ENCODE measurements at places on chromosomes 2 and 18. TPM values are rescaled to one million over a fixed set of nuclear protein-coding genes. Genes with fewer than 3 reads are reported as not detected.

- peaks cover 52% of the 10 kb centered on the region for H3K4me1 ChIP-seq
- peak overlapping the region; percentile 64 for H3K4me3 ChIP-seq
- H3K27me3 ChIP-seq: peaks cover 7% of the 10 kb centered on the region
- H3K27ac ChIP-seq: peak overlapping the region; percentile 42
- no peaks in the 10 kb centered on the region for H3K36me3 ChIP-seq
These were observed 3.5 kb downstream of the PRKD3 start for GRCh38 chr2:37321029-37321682.

DNA sequence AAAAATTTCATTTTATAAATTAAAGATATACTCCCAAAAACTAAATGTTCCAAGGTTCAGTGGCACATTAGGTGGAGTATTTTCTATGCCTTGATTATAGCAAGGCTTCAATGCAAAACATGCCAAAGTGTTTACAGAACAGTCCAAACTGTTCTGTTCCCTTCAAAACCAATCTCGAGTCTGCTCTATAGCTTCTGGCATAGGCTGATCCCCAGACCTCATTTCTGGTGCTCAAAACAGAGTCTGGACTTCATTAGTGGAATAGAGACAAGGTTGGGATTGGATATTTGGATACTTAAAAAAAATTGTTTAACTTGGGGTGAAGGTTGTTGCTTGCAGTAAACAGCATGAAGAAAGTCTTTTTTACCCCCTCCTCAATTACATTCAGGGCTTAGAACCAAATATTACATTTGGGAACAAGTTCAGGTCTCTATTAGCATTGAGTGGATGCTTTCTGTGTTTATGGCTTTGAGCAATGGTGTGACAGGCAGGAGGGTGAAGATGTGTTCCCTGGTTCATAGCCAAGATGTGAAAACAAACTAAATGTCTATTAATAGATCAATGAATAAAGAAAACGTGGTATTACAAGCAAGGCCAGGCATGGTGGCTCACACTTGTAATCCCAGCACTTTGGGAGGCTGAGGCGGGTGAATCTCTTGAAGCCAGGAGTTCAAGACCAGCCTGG lies 208.1 kb upstream of the RND3 start:
- no peaks in the 10 kb centered on the region for H3K27me3 ChIP-seq
- no peaks in the 10 kb centered on the region for H3K36me3 ChIP-seq
- DNase-seq: no peak
- no peak overlapping the region for H3K4me3 ChIP-seq
- H3K4me1 ChIP-seq: no peaks in the 10 kb centered on the region

DNA sequence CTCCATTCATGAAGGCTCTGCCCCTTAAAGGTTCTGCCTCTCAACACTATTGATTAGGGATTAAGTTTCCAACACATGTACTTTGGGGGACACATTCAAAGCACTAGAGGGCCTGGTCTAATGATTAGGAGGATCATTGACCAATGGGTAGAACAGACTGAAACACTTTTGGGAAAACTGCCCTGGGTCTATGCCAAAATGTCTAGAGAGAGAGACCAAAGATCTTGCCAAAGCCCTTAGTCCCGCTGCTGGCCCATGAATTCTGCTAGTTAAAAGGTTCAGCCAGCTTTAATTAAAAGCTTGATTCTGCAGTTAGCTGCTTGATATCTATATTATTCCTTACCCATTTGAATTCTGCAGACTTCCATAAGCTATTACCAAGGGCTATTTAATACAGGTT lies 613.2 kb downstream of the SLC4A3 start:
- H3K27ac ChIP-seq: no peak overlapping the region
- no peak for DNase-seq
- H3K36me3 ChIP-seq: no peaks in the 10 kb centered on the region
- H3K27me3 ChIP-seq: no peaks in the 10 kb centered on the region
- no peaks in the 10 kb centered on the region for H3K4me1 ChIP-seq
- H3K4me3 ChIP-seq: no peak overlapping the region

- no peaks in the 10 kb centered on the region for H3K4me1 ChIP-seq
- no peaks in the 10 kb centered on the region for H3K27me3 ChIP-seq
- H3K27ac ChIP-seq: no peak overlapping the region
These were observed 499.9 kb upstream of the SPHKAP start for GRCh38 chr2:228681426-228681825.

- H3K4me1 ChIP-seq: peaks cover 8% of the 10 kb centered on the region
- no peaks in the 10 kb centered on the region for H3K36me3 ChIP-seq
These were observed 248.3 kb downstream of the PLCL1 start for GRCh38 chr2:198052741-198053140.

GRCh38 chr2:70964133-70964532 lies 14.3 kb upstream of the ANKRD53 start:
- no peak for DNase-seq
- H3K4me3 ChIP-seq: no peak overlapping the region
- no peaks in the 10 kb centered on the region for H3K4me1 ChIP-seq
- H3K27ac ChIP-seq: no peak overlapping the region
- peaks cover 16% of the 10 kb centered on the region for H3K27me3 ChIP-seq

GRCh38 chr2:217154923-217155322 lies 295.1 kb upstream of the TNP1 start:
- H3K36me3 ChIP-seq: peaks cover 3% of the 10 kb centered on the region
- peaks cover 4% of the 10 kb centered on the region for H3K4me1 ChIP-seq
- H3K27ac ChIP-seq: no peak overlapping the region
- no peak for DNase-seq
- H3K27me3 ChIP-seq: peaks cover 1% of the 10 kb centered on the region

DNA sequence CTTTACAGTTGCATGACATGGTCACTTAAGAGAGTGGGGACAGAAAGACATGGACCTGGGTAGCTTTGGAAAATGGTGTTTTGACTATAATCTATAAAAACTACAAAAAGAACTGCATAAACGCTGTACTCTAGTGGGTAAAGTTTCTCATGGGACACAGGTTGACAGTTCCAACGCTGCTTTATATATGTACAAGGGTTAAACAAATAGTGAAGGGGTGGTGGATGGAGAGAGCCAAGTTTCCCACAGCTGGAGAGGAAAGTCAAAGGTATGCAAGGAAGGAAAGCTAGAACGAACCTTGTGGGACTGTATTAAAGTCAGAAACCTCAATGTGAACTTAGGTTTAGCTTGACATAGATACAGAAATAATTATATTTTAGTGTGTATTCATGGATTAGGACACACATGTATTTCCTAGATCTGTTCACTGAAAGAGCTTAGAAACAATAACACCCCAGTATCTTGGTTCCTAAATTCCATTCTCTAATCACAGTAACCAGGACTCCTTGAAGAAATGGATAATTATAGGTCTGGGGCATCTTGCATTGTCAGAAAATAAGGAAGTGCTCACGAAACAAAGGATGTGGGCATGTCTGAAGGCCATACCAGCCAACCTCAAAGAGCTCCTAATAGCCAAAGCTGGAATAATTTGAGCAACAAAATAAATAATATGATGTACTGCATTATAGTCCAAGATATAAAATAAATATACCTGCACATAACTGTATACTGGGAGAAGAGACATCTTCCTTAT lies 28.8 kb downstream of the TANC1 start:
- H3K36me3 ChIP-seq: peaks cover 3% of the 10 kb centered on the region
- H3K27ac ChIP-seq: peak overlapping the region; percentile 26
- H3K4me1 ChIP-seq: peaks cover 38% of the 10 kb centered on the region

DNA sequence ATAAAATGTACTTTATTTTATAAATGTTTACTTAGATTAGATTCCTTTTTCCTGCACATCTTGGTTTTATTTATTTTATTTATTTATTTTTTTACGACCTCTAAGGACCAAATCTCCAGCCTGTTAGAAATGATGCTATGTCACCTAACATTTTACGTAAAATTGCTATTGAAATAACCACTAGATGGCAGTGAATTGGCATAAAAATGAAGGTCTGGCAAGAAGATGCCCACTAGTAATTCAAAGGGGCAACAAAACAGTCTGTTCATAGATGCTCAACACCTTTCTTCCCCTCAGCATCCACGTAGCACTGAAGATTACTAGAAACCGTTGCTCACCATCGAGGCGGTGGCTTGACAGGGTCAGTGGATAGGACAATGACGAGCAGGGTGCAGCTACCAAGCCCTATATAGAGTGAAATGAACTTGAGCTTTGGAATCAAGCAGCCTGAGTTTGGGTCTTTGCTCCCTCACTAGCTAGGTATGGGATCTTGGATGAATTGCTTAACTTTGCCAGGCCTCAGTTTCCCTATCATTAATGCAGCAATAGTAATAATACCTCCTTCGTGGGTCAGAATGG lies 128.7 kb upstream of the L3MBTL4 start:
- H3K27me3 ChIP-seq: no peaks in the 10 kb centered on the region
- no peak overlapping the region for H3K4me3 ChIP-seq
- H3K36me3 ChIP-seq: no peaks in the 10 kb centered on the region
- H3K4me1 ChIP-seq: peaks cover 7% of the 10 kb centered on the region
- H3K27ac ChIP-seq: no peak overlapping the region

DNA sequence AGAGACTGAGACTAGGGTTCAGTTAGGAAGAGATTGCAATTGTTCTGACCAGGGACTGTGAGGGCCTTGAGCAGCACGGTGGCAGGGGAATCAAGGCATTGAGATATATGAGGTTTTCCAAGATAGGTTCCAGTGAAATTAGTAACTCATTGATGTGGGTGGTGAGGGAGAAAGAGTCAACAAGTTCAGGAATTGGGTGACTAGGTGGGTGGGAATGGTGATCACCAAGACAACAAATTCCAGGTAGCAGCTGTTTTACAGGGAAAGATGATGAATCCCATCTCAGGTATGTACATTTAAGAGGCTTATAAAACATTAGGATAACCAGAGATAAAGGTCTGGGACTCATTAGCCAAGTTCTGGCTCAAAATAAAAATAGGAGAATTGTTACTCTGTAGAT lies 251.5 kb upstream of the MGAT5 start:
- no peaks in the 10 kb centered on the region for H3K36me3 ChIP-seq
- H3K27ac ChIP-seq: no peak overlapping the region
- no peaks in the 10 kb centered on the region for H3K4me1 ChIP-seq
- peaks cover 2% of the 10 kb centered on the region for H3K27me3 ChIP-seq
- no peak overlapping the region for H3K4me3 ChIP-seq
- DNase-seq: no peak

DNA sequence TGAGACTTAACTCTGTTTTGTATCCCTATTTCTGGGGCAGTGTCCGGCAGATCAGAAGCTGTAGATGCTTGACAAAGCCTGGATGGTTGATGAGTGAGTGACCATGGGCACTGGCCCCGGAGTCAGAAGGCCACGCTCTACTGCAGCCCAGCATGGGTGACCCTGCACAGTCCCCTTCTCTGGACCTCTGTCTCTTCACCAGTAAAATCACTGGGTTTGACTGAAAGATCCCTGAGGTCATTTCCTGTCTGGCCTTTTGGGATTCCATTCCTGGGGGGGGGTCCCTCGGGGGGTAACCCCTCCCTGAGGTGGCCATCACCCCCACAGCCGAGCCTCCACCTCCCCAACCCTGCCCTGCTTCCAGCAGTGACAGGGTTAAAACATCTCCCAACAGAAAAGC lies 31.7 kb downstream of the MRPL35 start:
- H3K27me3 ChIP-seq: peaks cover 4% of the 10 kb centered on the region
- H3K4me1 ChIP-seq: peaks cover 2% of the 10 kb centered on the region
- no peaks in the 10 kb centered on the region for H3K36me3 ChIP-seq
- no peak for DNase-seq

GRCh38 chr2:179186126-179186525 lies 78.5 kb downstream of the SESTD1 start:
- no peak overlapping the region for H3K4me3 ChIP-seq
- no peak overlapping the region for H3K27ac ChIP-seq
- H3K4me1 ChIP-seq: no peaks in the 10 kb centered on the region
- H3K36me3 ChIP-seq: peaks cover 32% of the 10 kb centered on the region

- no peaks in the 10 kb centered on the region for H3K4me1 ChIP-seq
- no peaks in the 10 kb centered on the region for H3K27me3 ChIP-seq
- H3K4me3 ChIP-seq: no peak overlapping the region
- no peak for DNase-seq
- no peak overlapping the region for H3K27ac ChIP-seq
- H3K36me3 ChIP-seq: no peaks in the 10 kb centered on the region
These were observed 39.6 kb downstream of the MFSD6 start for GRCh38 chr2:190447766-190448165.

- H3K27ac ChIP-seq: no peak overlapping the region
- H3K27me3 ChIP-seq: peaks cover 10% of the 10 kb centered on the region
- H3K4me1 ChIP-seq: peaks cover 37% of the 10 kb centered on the region
- no peak for DNase-seq
These were observed 6.2 kb downstream of the GLI2 start for GRCh38 chr2:120741571-120742561.

DNA sequence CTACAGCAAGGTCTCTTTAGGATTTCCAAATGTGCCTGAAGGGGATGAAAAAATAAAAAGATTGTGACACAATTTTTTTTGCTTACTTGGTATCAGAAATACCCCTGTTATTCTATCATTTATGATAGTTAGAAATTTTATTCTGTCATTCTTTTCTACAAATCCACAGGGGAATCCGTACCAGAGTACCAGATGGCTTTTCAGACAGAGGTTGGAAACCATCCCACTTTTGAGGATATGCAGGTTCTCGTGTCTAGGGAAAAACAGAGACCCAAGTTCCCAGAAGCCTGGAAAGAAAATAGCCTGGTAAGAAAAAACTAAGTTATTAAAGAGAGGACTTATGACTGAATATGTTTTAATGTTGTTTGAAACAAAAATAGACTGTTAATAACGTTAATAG lies 92.6 kb upstream of the FAM117B start:
- no peak for DNase-seq
- H3K4me1 ChIP-seq: no peaks in the 10 kb centered on the region
- H3K27ac ChIP-seq: no peak overlapping the region
- H3K36me3 ChIP-seq: peaks cover 9% of the 10 kb centered on the region
- H3K4me3 ChIP-seq: no peak overlapping the region
- H3K27me3 ChIP-seq: peaks cover 2% of the 10 kb centered on the region

DNA sequence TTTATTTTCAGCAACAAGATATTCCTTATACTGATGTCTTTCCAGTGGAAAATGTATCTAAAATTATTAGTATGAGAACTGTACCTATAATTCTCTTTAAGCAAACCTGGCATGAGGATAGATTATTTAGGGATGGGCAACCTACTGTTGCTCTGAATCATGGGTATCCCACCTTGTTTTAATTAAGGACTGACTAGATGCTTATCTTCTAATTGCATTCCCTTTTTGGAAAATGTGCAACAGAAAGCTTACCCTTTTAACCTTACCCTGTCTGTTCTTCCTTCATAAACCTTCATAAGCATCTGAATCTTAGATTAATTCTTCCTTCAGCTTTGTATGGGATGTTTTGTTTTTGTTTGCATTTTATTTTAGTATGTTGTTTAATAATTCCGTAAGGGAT lies 110.3 kb downstream of the TAF4B start:
- H3K27me3 ChIP-seq: no peaks in the 10 kb centered on the region
- no peak for DNase-seq
- no peak overlapping the region for H3K27ac ChIP-seq
- no peaks in the 10 kb centered on the region for H3K36me3 ChIP-seq

DNA sequence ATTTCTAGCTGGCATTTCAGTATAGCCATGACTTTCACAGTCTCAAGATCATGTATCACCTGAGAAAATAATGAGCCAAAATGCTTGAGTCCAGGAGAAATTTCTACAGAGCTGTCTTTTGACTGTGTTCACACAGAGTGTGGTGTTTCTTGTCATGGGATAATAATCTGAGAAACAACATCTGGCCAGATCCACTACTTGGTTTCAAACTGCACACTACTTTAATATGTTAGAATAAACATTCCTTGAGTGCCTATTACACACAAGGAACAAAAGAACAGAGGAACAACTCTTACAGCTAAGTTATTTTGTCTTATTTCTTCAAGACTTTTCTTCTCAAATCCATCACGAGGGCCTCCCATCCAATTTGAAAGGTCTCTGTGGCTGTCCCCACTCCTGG lies 108.3 kb downstream of the SS18 start:
- peaks cover 18% of the 10 kb centered on the region for H3K4me1 ChIP-seq
- H3K27ac ChIP-seq: no peak overlapping the region
- no peaks in the 10 kb centered on the region for H3K36me3 ChIP-seq
- no peak overlapping the region for H3K4me3 ChIP-seq
- H3K27me3 ChIP-seq: no peaks in the 10 kb centered on the region

The ZNF512 gene
- 30.1 TPM for total RNA-seq

The RNF152 gene
- total RNA-seq: 4.1 TPM

The CDH19 gene
- total RNA-seq: not detected

The FAM168B gene
- total RNA-seq: 72.0 TPM

The IL1RL1 gene
- total RNA-seq: 0.10 TPM
